Hematopoietic multipotent progenitor cell treated with erythropoietin and hydrocortisone succinate and interleukin-3 and kit ligand, for 8 days (in vitro differentiated cells): ENCODE measurements at places on chromosomes 13 and 19.

DNA sequence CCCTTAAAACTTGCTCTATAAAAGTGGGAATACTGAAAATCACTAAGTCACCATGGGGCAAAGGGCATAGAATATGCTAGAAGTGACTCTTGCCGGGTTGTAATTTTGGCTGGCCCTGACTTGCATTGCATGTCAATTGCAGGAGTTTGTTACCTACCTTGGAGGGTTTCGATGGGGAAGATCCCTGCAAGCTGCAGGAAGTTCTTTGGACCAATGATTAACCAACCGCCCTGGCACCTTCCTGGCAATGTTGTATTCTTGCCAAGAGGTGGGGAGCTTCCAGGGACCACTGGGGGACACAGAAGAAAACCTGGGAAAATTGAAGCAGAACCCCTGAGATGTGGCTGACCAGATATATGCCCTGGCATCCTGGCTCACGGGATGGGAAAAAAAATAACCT is 235.8 kb downstream of the B3GLCT start:
- DNase-seq: no peak

GRCh38 chr19:55487924-55488687 is at the start of gene SSC5D:
SSC5D (plus strand) TSS chr19:55488436; CDS start chr19:55488590, 154 bp downstream.
- no peak for DNase-seq

DNA sequence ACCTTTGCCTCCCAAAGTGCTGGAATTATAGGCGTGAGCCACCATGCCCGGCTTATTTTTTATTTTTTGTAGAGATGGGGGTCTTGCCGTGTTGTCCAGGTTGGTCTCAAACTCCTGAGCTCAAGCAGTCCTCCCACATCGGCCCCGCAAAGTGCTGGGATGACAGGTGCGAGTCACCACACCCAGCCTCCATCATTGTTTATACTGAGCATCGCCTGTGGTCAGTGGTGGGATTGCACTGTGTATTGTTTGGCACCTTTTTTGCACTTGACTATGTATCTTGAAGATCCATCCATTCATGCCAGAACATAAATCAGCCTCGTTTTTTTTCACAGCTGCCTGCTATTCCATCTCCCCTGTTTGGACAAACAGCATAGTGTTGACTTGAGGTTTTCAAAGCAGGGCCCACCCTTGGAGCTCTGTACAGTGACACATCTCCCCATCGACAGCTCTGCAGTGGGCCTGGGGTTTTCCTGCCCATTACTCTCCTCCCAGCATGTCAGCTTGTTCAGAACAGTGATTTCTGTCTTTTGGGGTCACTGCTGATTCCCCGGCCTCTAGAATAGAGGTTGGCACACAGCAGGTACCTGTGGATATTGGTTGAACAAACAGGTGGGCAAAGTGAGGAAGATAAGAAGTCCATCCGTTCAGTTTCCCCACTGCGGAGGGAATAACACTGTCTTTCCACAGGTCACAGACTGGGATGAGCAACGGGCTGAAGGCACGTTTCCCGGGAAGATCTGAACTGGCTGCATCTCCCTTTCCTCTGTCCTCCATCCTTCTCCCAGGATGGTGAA is 8.2 kb upstream of the UPK1A start:
- no peak for DNase-seq

- no peak for DNase-seq
Observed at GRCh38 chr13:41546372-41547190, 89.2 kb downstream of the RGCC start.

GRCh38 chr13:71759651-71760511 is 107.1 kb downstream of the DACH1 start:
- no peak for DNase-seq
